Psoas muscle (tissue), 8 donors: ENCODE measurements at places on chromosomes 16 and 17. TPM values are rescaled to one million over a fixed set of nuclear protein-coding genes. Genes with fewer than 3 reads are reported as not detected.

- H3K27me3 ChIP-seq = no peaks in the 10 kb centered on the region
- peaks cover 32% of the 10 kb centered on the region for H3K4me1 ChIP-seq
- no peak for DNase-seq
- peak overlapping the region; percentile 46 for H3K27ac ChIP-seq
- no peaks in the 10 kb centered on the region for H3K36me3 ChIP-seq
- no peak overlapping the region for H3K4me3 ChIP-seq
Observed at GRCh38 chr17:77444628-77444983, 303.8 kb downstream of the SEC14L1 start.

DNA sequence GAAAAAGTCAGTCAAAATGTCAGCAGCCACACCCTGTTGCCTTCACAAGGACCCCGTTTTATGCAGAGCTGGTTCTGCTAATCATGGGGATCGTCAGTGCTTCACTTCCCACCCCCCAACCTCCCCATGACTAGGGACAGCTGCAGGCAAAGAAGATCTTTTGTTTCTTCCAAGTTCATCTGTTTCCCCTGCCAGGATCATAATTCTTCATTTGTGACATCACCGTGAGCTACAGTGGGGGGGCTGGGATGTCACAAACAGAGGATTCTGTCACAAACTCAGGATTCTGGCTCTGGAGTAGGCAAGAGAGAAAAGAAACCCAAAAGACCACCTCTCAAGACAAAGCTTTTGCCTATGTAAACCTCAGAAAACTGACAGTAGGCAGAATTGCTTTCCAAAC lies 24.7 kb downstream of the DNAJC7 start:
- H3K36me3 ChIP-seq = peaks cover 100% of the 10 kb centered on the region
- H3K27ac ChIP-seq = peak overlapping the region; percentile 46
- no peaks in the 10 kb centered on the region for H3K27me3 ChIP-seq

The CBX2 gene
- 0.40 TPM for total RNA-seq

The ADGRG1 gene
- 19.4 TPM for total RNA-seq

GRCh38 chr16:54284319-54284930 lies 2.2 kb downstream of the IRX3 start:
- peak overlapping the region; percentile 78 for H3K4me3 ChIP-seq
- DNase-seq = no peak
- H3K4me1 ChIP-seq = no peaks in the 10 kb centered on the region
- no peaks in the 10 kb centered on the region for H3K36me3 ChIP-seq

- H3K4me1 ChIP-seq = no peaks in the 10 kb centered on the region
- H3K27me3 ChIP-seq = no peaks in the 10 kb centered on the region
- no peak overlapping the region for H3K27ac ChIP-seq
- H3K4me3 ChIP-seq = no peak overlapping the region
- no peak for DNase-seq
- no peaks in the 10 kb centered on the region for H3K36me3 ChIP-seq
Observed at GRCh38 chr16:12168074-12169000, 191.8 kb downstream of the SNX29 start.

DNA sequence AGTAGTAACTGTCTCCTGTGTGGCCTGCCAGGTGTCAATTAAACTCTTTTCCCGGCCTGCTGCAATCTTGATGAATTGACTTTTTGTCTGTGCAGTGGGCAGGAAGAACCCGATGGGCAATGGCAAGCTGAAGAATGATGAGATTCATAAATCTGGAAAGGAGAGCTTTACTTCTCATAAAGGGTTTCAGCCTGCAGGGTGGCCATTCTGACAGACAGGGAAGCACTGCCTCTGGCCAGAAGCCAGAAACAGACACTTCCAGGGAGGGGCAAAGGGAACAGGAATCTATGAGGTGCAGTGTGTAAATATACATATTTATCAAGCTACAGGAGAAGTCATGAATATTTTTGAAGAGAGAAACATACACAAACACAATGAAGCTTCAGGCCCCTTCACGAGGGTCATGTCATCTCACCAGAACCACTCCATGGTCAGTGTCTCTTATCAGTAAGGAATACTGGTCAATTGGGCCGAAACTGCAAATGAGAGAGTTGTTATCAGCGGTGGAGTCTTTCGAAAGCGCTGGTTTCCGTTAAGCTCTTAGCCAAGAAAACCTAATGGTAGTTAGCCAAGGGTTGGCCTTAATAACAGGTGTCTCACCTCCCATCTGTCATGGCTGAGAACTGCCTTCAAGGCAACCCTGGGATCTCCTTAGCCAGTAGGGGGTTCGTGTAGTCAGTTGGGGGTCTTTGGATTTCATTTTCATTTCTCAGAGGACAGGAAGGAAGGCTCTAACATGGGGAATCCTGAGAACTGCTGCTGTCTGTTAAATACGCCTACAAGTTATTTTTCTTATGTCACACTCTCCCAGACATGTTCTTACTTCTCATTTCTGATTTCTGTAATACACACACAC lies 1.2 kb upstream of the NARF start:
- peaks cover 17% of the 10 kb centered on the region for H3K4me1 ChIP-seq
- H3K27me3 ChIP-seq = no peaks in the 10 kb centered on the region
- peaks cover 25% of the 10 kb centered on the region for H3K36me3 ChIP-seq
- H3K27ac ChIP-seq = peak overlapping the region; percentile 99

The TNFRSF12A gene
- 181 TPM for total RNA-seq

DNA sequence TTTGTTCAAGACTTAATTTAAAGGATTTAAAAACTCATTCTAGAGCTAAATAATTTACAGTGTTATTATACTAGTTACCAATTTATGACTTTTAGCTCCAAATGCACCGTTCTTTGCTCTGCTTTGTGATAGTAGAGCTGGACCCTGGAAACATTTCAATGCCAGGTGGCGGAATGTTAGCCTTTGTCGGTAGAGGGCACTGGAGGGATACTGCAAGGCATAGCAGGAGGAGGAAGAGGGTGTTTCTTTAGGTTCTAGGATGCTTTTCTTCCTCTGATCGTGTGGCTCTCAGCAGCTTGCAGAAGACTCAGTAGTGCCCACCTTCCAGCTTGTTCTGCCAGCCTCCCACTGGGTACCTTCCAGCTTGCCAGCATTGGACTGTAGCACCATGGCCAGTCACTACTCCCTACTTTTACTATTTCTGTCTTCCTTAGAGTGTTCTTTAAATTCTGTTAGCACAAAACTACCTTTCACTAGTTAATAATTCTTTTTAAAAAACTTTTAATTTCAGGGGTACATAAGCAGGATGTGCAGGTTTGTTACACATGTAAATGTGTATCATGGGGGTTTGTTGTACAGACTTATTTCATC lies 325.3 kb downstream of the UTP18 start:
- H3K36me3 ChIP-seq = no peaks in the 10 kb centered on the region
- H3K27me3 ChIP-seq = no peaks in the 10 kb centered on the region
- H3K27ac ChIP-seq = no peak overlapping the region
- no peak overlapping the region for H3K4me3 ChIP-seq
- DNase-seq = no peak
- no peaks in the 10 kb centered on the region for H3K4me1 ChIP-seq

The EVPLL gene
- not detected for total RNA-seq

The PSMD12 gene
- total RNA-seq = 121 TPM

DNA sequence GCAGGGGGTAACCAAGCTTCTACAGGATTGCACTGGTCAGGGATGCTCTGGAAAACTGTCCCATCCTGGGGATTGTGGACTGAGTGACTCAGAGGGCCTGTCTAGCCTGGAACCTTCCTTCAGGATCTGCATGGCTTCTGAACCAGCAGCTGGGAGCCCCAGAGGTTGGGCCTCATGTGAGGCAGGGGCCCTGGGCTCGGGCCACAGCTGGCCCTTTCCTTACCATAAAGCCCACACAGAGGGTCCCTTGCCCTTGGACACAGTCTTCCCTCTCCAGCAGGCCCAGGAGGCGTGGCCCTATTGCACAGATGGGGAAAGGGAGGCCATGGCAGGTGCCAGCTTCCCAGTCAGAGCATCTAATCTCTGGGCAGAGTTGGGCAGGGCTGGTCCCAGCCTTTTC lies 30.5 kb downstream of the ADCY7 start:
- H3K4me3 ChIP-seq = no peak overlapping the region
- H3K27me3 ChIP-seq = no peaks in the 10 kb centered on the region
- H3K36me3 ChIP-seq = no peaks in the 10 kb centered on the region
- no peak for DNase-seq
- no peak overlapping the region for H3K27ac ChIP-seq

DNA sequence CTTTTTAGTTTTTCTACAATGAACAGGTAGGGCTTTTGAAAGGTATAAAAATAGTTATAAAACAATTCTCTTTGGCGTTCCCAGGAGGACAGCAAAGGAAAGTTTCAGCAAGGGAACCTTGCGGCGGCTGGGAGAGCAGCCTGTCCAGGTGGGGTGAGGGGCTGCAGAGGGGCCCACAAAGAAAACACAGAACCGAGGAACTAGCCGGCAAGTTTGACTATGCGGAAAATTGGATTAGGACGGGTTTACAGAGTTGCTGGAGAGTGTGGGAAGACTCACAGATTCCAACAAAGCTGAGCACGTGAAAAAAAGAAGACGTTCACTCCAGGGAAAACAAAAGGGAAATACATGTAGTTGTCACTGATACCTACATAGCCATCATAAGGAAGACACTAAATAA lies 40.2 kb upstream of the METTL16 start:
- H3K36me3 ChIP-seq = no peaks in the 10 kb centered on the region
- H3K4me1 ChIP-seq = no peaks in the 10 kb centered on the region
- DNase-seq = no peak
- H3K27ac ChIP-seq = no peak overlapping the region

The TNS4 gene
- 0.06 TPM for total RNA-seq

The NPIPB9 gene
- total RNA-seq = 1.2 TPM

The CORO7 gene
- total RNA-seq = 7.0 TPM

DNA sequence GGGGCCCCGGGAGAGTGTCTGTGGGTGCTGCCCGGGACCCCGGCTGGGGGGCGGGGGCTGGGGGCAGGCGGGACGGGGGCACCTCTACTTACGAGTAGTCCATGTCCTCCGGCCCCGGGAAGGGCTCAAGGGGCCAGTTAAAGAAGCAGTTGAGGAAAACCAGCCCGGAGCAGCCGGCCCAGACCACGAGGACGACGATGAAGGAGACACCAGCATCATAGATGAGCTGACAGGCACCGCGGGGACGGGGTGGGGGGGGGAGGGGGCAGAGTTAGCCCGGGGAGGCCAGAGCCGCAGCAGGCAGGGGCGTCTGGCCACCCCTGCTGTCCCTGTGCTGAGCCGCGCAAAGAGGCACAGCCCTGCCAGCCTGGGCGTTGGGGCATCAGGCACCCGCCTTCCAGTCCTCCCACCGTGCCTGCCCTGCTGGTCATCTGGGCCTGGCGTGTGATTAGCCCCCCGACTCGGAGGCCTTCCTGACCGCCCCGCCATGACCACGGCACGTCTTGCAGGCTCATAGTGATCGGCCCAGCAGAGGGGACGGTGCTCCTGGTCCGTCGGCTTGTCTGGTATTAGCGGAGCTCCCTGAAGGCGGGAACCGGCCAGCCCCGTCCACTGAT lies 29.0 kb upstream of the PITPNA start:
- DNase-seq = no peak
- no peak overlapping the region for H3K4me3 ChIP-seq
- H3K27me3 ChIP-seq = no peaks in the 10 kb centered on the region
- peaks cover 61% of the 10 kb centered on the region for H3K4me1 ChIP-seq
